Substantia nigra (tissue), 51 donors: ENCODE measurements at places on chromosomes 3 and 15.

DNA sequence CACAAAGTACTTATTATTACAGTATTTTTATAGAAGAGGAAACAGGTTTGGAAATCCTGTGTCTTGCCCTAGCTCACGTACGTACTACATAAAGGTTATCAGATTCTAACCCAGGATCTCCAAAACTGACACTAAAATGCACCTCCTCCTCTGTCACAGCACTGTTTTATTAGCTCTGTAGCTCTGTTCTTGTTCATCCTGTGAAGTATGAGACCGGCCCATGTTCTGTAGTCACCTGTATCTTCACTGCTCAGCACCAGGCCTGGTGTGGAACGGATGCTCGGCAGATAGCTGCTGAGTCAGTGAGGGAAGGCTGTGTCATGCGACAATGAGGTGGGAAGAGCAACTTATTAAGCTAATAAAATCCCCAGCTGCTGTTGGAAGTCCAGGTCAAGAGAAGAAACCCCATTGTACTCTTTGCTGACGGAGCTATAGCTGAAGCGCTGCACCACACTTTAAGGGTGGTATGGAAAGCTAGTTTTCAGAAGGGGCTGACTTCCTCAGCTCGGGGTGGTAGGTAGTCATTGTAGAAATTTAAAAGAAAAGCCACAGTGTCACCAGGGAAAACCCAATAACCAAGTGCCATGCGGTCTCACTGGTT, 22.8 kb downstream of the BCL2A1 start:
- no peak for DNase-seq

DNA sequence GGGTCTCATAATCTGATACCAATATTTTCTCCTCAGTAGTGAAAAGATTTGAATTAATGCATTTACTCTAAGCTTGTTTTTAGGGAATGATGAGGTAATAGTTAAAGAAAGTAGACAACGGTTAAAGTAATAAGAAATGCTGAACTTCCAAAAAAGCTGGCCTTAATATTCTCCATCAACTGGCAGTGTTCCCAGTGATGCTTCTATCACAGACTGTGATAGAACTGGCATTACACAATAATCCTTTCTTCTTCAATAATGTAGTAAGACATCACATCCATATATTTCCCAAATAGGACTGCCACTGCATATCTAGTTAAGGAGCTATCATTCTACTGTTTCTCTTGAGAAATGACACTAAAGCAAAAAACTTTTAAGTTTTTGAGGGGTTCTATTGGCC, 188.7 kb downstream of the IL5RA start:
- no peak for DNase-seq

DNA sequence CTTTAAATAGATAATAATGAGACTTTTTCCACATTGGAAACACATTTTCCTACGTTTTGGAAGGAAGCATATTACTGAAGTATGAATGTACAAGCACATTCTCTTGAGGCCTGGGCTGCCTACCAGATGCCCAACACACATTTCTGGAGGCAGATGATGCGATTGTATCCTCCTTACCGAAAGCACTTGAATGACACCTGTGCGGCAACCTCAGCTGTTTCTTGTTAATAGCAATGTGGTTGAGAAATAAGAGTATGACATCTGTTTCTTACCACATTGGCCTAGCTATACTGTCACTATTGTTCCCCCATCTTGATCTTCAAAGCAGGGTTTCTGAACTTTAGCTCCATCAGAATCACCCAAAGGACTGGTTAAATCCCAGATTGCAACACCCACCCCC, 84.8 kb downstream of the ARPP21 start:
- no peak for DNase-seq

DNA sequence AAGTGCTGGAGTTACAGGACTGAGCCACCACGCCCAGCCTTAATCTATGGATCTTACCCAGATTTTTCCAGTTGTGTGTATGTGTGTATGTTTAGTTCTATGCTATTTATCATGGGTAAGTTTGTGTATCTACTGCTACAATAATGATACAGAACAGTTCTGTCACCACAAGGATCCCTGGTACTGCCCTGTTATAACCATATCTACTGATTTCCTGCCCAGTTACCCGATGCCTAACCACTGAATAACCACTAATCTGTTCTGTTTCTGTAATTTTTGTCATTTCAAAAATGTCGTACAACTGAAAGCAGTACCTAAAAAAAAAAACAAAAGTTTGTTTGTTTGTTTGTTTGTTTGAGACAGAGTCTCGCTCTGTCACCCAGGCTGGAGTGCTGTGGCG, 123.7 kb upstream of the RAP2B start:
- DNase-seq, result no peak

DNA sequence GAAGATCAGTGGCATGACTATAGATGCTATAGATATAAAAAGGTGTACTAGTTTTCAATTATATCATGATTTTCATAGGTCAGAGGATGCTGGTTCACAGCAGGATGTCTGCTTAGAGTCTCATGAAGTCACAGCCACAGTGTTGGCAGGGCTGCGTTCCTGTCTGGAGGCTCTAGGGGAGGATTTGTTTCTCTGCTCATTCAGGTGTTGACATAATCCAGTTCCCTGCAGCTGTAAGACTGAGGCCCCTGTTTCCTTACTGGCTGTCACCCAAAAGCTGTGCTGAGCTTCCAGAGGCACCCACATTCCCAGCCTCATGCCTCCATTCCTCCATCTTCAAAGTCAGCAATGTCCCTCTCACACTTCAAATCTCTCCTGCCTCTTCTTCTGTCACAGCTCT, 170.7 kb downstream of the OCA2 start:
- no peak for DNase-seq

GRCh38 chr15:52247461-52247860, 48.1 kb downstream of the MYO5C start:
- no peak for DNase-seq

- DNase-seq, result no peak
Observed at GRCh38 chr15:42456971-42457370, 34.0 kb downstream of the ZNF106 start.

DNA sequence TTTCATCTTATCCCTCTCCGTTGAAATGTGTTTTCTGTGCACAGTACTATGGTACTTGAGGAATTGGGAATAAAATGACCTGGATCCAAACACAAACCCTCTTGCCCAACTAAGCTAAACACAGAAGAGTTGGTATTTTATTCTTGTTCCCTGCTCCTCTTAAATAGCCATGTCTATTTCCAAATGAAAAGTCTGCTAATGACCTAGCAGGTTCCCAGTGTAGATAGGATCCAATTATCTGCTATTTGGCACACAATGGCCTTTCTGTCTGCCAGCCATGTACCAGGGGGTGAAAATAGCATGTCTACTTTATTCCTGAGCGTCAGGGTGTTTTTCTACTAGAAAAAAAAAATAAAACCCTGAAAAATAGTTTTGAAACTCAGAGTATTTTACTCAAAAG, 657.0 kb upstream of the NAALADL2 start:
- DNase-seq, result no peak

DNA sequence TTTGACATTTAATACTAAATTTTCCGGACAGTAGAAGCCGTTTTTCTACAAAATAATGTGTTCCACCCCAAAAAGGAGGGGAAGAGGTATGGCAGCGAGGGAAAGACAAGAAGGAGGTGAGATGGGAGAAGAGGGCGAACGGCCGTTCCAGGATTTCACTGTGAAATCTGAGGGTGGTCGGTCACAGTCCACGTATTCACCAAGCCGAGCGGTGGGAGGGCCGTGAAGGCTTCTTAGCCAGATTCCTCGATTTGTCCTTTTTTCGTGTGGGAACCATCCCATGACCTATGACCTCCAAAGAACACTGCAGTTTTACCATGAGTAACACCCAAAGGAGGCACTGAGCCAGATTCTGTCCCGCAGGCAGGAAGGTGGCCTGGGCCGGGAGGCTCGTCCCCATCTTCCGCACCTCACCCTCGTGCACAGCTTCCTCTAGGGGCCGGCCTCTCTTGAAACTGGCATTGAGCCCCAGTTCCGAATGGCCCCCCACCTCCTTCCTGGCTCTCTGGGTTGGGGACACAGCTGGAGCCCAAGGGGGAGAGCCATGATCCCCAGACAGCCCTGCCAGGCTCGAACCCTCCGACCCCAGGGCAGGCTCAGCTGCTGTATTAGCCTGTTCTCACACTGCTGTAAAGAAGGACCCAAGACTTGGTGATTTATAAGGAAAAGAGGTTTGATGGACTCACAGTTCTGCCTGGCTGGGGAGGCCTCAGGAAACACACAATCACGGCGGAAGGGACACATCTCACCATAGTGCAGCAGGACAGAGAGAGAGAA, 23.7 kb downstream of the XXYLT1 start:
- DNase-seq, result no peak

DNA sequence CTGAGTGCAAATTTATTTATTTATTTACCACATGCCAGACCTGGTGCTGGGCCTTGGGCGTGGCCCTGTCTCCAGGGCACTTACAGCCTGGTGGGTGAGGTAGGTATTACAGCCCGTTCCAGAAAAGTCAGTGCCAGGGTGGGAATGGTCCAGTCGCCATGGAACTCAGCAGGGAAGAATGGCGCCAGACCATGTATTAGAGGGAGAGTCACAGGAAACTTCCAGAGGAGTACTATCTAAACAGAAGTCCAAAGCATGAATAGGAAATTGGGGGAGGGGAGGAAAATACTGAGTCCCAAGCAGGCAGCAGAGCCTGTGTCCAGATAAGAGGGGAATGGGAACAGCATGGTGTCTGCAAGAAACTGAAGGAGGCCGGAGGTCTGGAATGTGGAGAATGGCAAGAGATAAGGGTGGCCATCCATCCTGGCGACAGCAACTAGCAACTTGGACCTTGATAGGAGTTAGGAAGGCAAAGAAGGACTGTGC, 27.0 kb downstream of the SH3BP5 start:
- no peak for DNase-seq

GRCh38 chr3:4475804-4476203, 8.7 kb upstream of the SUMF1 start:
- DNase-seq, result no peak

GRCh38 chr3:9911863-9912262, 5.0 kb upstream of the IL17RC start:
- no peak for DNase-seq

- no peak for DNase-seq
Observed at GRCh38 chr3:195319060-195319459, 48.1 kb upstream of the XXYLT1 start.

GRCh38 chr15:74773731-74774252, 8.1 kb upstream of the CSK start:
- no peak for DNase-seq

GRCh38 chr15:85810075-85810474, 15.3 kb upstream of the KLHL25 start:
- DNase-seq, result no peak

GRCh38 chr15:101444015-101444414, 45.5 kb downstream of the PCSK6 start:
- no peak for DNase-seq

GRCh38 chr3:163071713-163072112, 1575.1 kb downstream of the OTOL1 start:
- no peak for DNase-seq

GRCh38 chr3:125191256-125191655, 21.3 kb downstream of the SLC12A8 start:
- no peak for DNase-seq

DNA sequence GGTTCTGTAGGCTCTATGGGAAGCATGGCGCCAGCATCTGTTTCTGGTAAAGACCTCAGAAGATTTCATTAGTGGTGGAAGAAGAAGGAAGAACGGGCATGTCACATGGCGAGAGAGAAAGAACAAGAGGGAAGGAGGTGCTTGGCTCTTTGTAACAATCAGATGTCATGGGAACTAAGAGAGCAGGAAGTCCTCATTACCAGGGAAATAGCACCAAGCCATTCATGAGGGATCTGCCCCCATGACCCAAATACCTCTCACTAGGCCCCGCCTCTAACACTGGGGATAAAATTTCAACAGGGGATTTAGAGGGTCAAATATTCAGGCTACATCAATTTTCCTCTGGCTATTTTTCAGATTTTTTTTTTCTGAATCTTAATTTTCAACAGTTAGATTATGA, 954.3 kb downstream of the SQOR start:
- DNase-seq, result no peak

DNA sequence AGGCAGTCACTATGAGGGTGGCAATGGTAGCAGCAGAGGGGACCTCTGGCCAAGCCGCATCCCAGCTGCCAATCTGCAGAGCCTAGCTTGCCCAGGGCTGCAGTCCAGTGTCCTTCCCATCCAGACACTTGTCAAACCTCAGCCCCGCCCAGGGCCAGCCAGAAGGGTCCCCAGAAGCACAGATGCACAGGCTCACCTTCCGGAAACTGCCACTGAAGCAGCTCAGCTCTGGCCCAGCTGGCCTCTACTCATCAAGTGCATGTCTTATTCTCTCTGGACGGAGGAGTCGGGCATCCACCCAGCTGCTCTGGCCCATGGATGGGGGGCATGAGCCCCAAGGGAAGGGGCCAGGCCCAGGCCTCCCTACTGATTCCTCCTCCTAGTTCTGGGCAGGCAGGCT, 69.2 kb downstream of the DNAJB8 start:
- DNase-seq, result no peak

DNA sequence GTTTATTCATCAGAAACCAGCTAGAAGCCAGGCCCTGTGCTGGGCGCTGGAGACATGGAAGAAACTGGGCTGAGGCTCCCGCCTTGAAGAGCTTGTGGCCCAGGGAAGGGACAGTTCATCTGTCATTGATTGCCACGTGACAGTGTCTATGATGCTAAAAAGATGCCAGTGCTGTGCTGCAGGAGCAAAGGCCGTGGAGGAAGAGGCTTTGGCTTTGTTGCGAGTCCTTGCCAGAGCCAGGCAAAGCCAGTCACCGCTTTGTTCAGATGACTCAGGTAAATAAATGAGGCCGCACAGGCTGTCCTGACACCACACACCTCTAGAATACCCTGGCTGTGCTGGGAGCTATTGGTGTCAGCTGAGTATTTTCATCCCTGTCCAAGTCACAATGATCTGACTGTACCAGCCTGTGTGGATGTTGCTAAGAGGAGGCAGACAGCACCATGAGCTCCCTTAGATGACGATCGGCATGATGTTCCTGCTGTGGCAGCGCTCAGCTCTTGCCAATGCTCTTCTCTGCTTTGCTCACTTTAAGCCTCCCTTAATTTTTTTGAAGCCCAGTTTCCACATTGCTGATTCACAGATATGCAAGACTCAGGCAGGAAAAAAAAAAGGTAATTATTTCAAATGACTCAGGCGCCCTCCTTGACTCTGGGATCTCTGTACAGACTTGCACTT, 77.5 kb downstream of the CCNL1 start:
- DNase-seq, result no peak

- no peak for DNase-seq
Observed at GRCh38 chr15:55827204-55827603, 84.3 kb upstream of the PRTG start.

GRCh38 chr15:39282663-39283208, 298.1 kb upstream of the THBS1 start:
- no peak for DNase-seq

DNA sequence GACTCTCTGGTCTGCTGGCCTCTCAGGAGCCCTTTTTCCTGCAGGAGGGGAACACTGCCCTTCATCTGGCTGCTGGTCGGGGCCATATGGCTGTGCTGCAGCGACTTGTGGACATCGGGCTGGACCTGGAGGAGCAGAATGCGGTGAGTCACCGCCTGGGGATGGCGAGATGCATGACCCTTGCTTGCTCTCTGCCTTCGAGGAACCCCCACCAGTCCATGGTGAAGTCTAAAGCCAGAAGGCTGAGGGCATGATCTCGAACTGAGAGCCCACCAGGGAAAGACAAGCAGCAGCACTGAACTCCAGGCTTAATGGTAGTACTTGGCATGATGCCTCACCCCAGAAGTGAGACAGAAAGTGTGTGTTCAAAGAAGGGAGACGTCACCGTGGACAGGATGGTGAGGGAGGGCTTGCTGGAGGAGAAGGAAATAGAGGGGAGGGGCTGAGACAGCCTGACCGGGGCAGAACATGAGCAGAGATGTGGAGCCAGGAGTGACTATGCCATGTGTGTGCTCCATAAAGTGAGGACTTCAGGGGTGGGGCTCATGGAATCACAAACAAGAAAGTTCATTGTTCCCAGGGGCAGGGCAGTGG, 19.2 kb downstream of the ANKDD1A start:
- no peak for DNase-seq
